ENCODE measurements at places on chromosomes 6 and 20.

DNA sequence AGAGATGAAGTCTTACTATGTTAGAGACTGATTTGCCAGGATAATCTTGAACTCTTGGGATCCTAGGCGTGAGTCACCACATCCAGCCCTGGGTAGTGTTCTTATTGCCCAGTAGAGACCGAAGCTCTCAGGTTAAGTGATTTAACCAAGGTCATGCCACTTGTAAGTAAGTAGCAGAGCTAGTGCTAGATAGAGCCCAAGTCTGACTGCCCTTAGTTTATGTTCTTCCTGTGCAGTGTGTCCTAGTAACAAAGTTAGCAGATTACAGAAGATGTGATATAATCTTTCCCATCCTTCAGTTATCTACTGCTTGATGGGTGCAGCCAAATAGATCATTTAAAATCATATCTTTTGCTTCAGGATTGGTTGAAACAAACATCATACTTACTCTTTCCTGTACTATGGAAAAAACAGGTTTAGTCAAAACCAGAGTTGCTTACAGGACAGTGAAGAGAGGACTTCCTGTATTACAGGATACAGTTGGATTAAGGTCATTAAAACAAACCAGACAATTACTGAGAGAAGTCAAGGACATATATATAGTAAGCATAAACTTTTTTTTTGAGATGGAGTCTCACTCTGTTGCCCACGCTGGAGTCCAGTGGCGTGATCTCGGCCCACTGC is 9.5 kb upstream of the PABPC1L start:
- no peak for DNase-seq

DNA sequence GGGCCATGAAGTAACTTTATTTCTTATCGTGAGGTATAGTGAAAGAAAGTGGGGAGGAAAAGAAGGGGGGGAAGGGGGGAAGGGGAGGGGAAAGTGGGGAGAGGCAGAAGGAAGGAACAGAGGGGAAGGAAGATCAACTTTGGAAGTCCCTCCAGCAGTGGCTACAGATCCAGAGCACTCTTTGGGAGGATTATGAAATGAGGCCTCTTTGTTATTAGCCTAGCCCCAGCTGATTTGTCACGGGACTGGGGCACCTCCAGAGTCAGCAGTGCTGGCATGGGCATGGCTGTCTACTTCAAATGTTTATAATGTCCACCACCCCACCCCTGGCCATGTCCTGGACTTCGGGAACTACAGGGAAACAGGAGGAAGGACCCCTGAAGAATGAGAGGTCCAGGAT is 7.6 kb downstream of the MOCS1 start:
- no peak for DNase-seq

- DNase-seq = no peak
Measured at GRCh38 chr20:10596710-10597121, 77.1 kb downstream of the JAG1 start.

- DNase-seq = no peak
Measured at GRCh38 chr6:166591026-166591425, 4.5 kb upstream of the RAMACL start.

DNA sequence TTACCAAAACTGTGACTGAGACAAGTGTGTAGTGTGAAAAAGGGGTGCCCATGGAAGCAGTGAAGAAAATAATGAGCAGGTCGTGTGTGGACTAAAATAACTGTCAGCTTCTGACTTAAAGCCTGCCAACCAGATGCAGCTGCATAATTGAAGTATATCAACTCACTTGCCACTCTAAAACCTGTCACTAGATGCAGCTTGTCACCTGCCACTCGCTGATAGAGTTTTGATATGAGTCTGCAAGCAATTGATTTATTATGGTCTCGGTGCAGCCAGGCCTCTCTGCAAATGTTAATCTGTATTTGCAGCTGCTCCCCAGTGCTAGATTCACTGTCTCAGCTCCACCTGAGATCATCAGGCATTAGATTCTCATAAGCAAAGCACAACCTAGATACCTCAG is 1090.0 kb upstream of the EYS start:
- no peak for DNase-seq

GRCh38 chr6:3072798-3073197 is 4.5 kb downstream of the RIPK1 start:
- DNase-seq = no peak

- no peak for DNase-seq
Measured at GRCh38 chr20:1394686-1395085, 1.8 kb upstream of the FKBP1A start.

- DNase-seq = no peak
Measured at GRCh38 chr6:41724228-41724580, 11.2 kb downstream of the TFEB start.

GRCh38 chr20:50460115-50460607 is 50.0 kb upstream of the PTPN1 start:
- DNase-seq = no peak

- DNase-seq = no peak
Measured at GRCh38 chr20:25309395-25310267, 61.7 kb downstream of the PYGB start.

DNA sequence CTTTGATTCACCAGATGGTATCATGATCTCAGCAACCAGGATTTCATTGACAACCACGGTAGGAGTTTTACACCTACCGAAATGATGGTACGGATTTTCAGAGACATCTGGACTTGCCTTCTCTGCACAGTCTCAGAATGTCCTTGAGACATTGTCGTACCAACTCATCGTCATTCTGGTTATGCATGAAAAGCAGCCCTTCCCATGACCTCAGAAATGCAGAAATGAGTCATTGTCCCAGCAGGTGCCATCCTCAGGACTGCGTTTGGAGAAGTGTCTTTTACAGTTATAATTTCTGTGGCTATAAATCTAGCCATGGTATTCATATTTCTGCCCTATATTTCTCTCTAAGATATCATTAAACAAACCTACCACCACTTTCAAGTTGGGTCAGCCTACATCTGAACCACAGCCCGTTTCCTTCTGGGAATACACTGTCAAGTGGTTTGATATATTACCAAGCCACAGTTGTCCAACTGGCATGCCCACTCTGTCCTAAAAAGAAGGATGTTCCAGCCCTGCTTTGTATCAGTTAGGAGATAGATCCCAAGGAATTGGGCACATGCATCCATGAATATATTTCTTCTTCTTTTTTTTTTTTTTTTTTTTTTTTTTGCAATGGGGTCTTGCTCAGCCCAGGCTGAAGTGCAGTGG is 7.5 kb upstream of the BFSP1 start:
- no peak for DNase-seq

DNA sequence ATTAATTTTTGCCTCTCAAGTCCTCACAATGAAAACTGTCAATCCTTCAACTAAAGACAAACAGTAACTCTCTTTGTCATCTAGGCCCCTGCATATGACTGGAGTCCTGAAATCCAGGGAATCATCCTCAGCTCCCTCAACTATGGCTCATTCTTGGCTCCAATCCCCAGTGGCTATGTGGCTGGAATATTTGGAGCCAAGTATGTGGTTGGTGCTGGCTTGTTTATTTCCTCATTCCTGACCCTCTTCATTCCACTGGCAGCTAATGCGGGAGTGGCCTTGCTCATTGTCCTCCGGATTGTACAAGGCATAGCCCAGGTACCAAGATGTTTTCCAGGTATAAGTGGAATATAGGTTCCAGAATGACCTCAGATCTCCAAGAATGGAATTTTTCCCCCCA is 15.4 kb downstream of the SLC17A4 start:
- no peak for DNase-seq

DNA sequence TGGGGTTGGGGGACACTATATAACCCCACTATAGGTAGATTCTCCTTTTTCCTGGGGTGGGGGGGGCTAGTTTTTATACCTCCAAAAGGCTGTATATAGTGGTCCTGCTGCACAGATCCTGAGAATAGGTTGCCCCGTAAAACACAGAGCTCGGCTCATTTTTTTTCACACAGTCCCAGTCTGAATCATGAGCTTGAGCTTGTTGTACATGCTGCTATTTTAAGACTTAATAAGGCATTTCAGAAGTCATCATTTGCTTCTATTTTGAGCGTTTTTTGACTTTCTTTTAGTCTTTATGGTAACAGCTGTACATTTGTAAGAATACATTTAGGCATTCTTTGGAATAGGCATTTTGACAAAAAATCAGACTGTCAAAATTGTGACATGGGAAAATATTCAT is 30.5 kb downstream of the SLC9A8 start:
- DNase-seq = no peak

- DNase-seq = no peak
Measured at GRCh38 chr20:17545127-17545526, 13.9 kb upstream of the BFSP1 start.

- no peak for DNase-seq
Measured at GRCh38 chr6:125699591-125699990, 49.8 kb upstream of the HEY2 start.

DNA sequence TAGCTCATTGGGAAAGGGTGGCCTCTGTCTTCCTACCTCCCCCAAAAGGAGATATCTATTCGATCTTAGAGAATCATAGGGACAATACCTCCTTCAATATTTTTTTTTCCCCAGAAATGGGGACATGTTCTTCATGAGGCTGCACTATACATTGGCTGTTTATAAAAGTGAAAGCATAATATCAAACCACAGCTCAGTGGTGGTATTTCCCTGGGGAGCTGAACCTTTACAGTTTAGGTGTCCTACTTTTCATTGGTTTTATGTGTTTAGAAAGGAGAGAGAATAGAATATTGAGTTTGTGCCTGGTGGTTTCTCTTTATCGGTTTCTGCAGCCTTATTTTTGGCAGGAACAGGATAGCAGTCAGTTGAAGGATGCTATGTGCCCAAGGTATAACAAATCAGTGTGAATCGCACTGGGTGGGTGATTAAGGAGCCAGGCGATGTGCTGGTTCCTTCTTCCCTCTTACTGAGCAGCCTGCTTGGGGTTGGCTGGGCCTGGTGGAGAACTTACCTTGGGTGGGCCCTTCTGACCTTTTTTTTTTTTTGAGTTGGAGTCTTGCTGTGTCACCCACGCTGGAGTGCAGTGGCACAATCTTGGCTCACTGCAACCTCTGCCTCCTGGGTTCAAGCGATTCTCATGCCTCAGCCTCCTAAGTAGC is 25.2 kb downstream of the UST start:
- DNase-seq = no peak

GRCh38 chr6:19979059-19979458 is 141.9 kb downstream of the ID4 start:
- no peak for DNase-seq

DNA sequence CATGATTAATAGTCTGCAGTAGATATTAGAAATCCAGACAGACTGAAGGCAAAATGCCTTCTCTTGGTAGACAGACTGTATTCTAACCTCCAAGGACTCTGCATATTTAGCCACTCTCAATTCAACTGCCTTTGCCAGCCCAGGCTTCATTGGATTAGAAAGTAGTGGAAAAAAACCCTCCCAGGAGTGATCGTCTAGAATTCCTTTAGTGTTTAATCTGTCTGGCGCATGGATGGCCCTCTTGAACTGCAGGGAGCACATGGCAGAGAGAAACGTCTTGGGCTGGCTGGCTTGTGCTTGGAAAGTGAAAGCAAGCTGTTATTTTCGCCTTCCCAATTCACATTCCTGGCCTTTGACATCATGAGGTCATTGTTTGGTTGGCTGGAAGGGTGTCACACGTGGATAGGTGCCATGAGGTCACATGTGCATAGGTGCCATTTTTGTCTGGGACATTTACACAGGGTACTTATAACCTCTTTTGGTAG is 30.9 kb upstream of the NEDD9 start:
- DNase-seq = no peak

- no peak for DNase-seq
Measured at GRCh38 chr6:79783670-79784394, 152.7 kb downstream of the SH3BGRL2 start.

- DNase-seq = no peak
Measured at GRCh38 chr20:45685896-45686295, 15.9 kb upstream of the WFDC11 start.

GRCh38 chr6:20702366-20702765 is 168.1 kb downstream of the CDKAL1 start:
- DNase-seq = no peak

DNA sequence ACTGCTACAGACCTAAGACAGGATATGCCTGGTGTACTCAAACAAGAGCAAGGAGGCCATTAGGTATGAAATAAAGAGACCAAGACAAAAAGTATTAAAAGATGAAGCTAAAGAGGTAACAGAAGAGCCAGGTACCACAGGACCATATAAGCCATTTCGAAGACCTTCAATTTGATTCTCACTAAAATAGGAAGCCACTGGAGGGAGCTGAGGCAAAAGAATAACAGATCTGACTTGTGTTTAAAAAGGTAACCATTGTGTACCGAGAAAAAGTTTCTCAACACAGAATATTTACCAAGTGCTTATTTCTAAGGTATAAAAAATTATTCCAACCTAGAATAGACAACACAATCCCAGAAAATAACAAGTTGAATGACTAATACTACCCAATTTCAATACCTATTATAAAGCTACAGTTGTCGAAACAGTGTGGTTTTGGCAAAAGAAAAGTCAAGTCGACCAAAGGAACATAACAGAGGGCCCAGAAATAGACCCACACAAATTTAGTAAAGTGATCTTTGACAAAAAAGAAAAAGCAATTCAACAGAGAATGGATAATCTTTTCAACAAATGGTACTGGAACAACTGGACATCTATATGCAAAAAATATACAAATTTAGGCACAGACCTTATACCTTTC is 125.3 kb upstream of the DST start:
- DNase-seq = no peak

- no peak for DNase-seq
Measured at GRCh38 chr6:133609415-133610226, 279.3 kb upstream of the TCF21 start.

GRCh38 chr20:42338294-42339201 is 720.4 kb upstream of the CHD6 start:
- no peak for DNase-seq

- no peak for DNase-seq
Measured at GRCh38 chr6:156996265-156996664, 219.1 kb downstream of the ARID1B start.
